NCI-H2081 (cell line): ENCODE measurements at places on chromosomes 11 and 22.

DNA sequence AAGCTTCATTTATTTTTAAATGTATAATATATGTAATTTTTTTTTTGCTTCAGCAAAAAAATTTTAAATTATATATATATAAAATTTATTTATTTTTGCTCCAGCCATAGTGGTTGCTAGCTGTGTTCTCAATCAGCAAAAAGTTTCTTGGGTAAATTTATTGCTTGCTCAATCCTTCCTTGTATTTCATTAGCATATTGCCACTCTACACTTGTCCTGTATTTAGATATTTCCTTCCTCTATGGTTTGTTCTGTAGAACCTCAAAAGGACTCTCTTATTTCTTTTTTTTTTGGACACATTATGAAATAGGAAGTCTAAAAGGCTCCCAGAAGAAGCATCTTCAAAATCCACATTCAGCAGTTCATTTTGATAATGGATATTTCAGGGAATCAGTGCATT, 2.3 kb downstream of the PTPRJ start:
- no peak for DNase-seq

DNA sequence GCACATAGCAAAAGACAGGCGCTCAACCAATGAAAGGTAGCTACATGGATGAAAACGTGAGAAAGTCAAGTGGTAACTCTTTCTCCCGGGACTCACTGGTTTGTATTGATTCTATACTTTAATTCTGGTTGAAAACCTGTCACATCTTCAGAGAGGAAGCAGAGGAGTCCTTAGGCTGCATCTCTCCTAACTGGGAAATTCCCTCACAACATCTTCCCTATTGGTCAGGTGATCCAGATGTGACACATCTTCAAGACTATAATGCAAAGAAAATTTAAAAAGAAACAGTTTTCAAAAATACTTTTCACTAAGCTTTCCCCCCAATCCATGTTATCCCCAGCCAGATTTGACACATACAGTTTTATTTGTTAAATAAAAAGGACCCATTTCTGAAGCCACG, 62.7 kb upstream of the RCN1 start:
- no peak for DNase-seq

- DNase-seq, result no peak
Observed at GRCh38 chr11:79039122-79039521, 401.7 kb downstream of the TENM4 start.

- DNase-seq, result no peak
Observed at GRCh38 chr22:22210375-22210774, 34.2 kb upstream of the VPREB1 start.

DNA sequence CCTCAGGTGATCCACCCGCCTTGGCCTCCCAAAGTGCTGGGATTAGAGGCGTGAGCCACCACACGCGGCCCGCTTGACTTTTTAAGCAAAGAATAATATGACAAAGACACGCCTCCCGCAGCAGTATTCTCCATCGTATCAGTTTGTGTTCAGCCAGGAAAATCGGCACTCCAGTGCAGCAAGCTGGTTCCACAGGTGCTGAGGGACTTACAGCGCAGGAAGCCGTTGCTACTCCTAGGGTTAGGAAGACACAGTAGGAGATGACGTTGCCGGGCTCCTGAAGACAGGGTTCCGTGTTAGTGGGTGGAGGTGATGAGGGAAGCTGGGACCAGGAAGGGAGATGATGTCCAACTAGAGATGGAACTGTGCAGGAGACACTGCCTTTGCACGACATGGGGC, 65.8 kb upstream of the CECR2 start:
- no peak for DNase-seq

- no peak for DNase-seq
Observed at GRCh38 chr11:66112601-66113499, 42.8 kb downstream of the PACS1 start.

DNA sequence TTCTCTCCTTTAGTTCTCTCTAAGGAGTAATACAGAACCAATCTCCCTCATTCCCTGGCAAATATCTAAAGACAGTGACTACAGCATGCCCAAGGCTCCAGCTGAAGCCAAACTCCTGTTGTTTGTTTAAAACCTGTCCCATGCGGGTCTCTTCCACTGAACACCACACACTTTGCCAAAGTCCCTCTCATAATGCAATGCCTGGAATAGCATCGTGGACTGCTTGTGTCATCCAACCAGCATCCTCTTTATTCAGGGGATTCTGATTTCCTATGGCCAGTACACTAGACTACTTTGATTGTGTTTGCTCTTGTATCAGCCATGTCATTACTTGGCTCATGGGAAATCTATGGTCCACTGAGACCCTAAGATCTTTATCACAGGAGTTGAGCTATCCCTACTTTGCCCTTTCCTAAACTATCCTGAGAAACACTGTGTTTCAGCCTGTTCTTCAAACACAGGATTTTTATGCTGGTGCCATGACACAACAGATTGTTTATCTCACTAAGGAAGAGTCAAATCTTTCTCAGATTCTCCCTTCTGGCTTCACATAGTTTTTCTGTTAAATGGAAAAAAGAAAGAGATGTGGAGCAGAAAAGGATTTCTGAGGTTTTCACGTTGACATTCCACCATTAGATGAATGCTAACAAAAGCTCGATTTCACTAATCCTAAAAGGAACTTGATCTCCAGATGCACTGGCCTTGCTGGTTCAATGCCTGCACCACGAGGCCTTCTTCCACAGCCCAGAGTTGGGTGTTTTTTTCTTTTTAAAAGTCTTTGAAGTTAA, 15.9 kb upstream of the IRAG1 start:
- DNase-seq, result no peak

DNA sequence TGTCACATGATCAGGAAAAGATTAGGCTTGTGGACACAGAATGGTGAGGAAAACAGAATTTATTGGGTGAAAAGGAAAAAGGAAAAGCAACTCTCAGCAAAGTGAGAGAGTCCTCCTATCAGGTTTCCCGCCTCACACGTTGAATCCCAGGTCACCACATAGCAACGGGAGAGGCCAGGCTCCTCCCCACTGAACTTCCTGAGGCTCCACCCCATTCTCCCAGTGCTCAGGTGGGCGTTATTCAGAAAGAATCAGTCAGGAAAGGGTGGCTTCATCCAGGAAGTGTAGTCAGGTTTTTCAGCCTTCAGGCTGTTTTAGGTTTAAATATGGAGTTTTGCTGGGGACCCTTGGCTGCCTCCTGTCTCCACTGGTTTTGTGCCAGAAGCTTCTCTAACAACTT, 66.9 kb downstream of the SPON1 start:
- no peak for DNase-seq

GRCh38 chr11:8327761-8328192, 64.1 kb upstream of the LMO1 start:
- no peak for DNase-seq

GRCh38 chr22:50030297-50031188, 18.0 kb upstream of the IL17REL start:
- DNase-seq, result peak; percentile 63

DNA sequence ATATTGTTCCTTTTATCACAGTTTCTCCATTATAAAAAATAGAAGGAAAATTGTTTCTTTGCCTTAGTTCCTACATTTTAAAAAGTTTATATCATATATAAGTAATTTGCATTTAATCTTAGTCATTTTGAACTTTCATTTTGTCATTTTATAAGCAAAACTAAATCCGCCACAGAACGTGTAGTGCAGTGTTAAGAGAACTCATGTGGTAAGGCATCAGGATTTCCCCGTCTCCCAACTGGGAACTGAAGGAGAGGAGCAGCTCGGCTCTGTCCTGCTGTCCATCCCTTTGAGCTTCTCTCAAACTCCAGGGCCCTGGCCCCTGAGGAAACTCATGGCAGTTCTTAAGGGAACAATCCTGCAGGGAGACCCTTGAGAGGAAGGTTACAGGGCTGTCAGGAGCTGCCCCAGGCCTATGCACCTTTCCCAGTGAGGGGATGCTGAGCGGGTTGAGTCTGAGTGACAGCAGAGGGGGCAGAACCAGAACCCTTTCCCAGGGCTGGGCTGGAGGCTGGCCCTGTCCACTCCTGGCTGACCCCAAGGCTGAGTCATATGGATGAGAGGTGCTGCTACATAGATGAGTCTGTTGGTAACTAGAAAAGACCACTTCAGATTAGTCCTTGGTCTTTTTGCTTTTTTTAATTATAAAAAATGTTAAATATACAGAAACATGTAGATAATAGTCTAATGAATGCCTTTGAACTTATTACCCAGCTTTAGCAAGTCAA, 333.1 kb downstream of the TBC1D22A start:
- DNase-seq, result no peak

DNA sequence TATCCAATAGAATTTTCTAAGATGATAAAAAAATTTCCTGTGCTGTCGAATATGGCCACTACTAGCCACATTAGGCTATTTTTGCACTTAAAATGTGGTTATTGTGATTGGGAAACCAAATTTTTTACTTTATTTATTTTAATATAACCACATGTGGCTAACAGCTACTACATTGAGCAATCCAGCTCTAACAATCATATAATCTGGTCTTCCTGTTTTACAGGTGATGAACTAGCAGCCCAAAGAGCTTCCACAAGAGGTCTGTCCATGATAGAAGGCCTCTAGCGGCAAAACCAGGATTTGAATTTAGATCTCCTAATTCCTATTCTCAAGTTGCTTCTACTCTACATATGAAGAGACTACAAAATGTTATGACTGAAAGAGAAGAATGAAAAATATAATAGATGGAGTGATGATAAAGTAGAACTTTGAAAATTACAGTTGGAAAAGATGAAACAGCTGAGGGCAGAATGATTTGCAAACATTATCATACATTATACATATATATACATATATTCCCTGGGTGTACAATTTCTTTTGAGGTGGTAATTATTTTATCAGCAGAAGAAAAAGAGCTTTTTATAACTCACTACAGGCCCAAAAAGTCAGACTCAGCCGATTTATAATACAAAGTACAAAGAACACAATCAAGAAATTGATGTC, 363.5 kb upstream of the PITPNB start:
- no peak for DNase-seq

GRCh38 chr11:108596701-108597100, 3.1 kb upstream of the EXPH5 start:
- DNase-seq, result no peak

- DNase-seq, result no peak
Observed at GRCh38 chr11:44407211-44407996, 97.5 kb upstream of the ALX4 start.

- no peak for DNase-seq
Observed at GRCh38 chr11:117313091-117313490, 3.0 kb downstream of the BACE1 start.

DNA sequence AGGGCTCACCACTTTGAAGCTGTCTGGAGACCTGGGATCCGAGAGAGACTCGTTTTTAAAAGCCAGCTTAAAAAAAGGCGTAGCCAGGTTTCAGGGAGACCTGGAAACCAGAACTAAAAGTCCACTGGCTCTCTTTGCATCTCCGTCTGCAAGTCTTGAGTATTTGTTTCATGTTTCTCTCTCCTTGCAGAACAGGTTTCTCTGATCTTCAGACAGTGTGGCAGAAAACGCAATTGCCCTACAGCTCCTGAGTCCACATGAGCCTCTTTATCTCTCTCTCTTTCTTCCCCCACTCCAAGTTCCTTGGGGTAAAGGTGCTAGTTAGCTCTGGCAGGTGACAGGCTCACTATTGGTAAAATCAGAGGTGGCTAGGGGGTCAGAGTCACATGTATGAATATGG, 67.0 kb upstream of the AMPD3 start:
- DNase-seq, result no peak

DNA sequence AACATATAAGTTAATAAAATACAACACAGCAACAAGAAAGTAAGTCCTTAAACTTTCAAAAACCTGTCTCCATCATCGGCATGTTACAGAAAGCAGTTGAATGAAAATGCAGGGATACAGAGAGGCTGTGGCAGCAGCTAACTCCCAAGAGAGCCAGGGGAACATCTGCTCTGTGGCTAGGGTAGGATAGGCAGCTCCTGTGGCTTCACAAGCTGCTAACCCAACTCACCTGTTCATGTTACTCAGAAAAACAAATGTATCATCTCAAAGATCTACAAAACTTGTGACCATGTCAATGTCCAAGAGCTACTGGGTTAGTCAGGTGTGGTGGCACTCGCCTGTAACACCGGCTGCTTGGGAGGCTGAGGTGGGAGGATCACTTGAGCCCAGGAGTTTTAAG, 15.2 kb upstream of the PLAAT3 start:
- no peak for DNase-seq
